ENCODE measurements at places on chromosomes 6 and 20. TPM values are rescaled to one million over a fixed set of nuclear protein-coding genes. Genes with fewer than 3 reads are reported as not detected.

GRCh38 chr6:134346932-134347545, 29.1 kb upstream of the SGK1 start:
- DNase-seq = no peak

DNA sequence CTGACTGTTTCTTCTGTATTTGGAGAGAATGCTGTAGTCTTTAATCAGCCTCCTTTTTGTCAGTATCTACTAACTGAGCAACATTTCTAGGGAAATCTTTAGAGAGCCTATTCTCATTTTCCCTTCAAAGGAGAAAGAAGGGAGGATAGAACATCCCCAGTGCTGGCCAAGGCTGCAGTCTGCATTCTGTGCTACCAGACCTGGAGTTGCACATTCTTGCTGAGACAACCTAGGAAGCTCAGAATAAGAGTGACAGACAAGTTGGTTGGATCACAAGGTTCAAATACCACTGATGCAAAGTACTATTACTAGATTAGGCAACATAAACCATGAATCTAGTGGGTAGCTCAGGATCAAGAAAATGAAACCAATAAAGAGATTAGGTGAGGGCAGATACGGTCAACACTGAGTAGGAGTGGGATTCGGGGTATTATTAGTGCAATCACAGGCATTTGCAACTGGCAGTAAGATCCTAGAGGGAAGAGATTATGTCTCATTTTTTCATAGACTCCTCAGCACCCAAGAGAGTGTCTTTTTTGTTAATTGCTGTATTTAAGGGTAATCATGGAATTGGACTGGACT, 213.5 kb upstream of the FAM83B start:
- no peak for DNase-seq

The NFATC2 gene
- total RNA-seq = 2.3 TPM

GRCh38 chr6:11869672-11870340, 91.2 kb upstream of the ADTRP start:
- DNase-seq = peak; percentile 73

DNA sequence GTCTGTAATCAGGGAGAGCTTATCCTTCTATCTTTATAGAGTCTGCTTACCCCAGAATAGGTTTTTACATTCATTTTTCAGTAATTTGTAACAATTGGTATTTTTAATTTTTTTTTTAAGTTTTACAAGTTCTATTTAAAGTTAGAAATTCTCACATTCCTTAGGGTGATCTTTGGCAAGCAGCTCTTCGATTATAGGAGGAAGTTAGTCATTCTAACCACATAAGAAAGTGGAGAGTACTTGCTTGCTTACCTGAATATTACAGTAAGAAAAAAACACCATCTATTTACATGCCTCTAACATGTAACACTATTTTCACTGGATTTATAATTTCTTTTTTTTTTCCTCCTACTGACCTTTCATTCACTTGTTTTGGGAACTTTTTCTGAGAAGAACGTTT, 6.7 kb downstream of the TSHZ2 start:
- no peak for DNase-seq

The ZNF184 gene
- total RNA-seq = 4.1 TPM

DNA sequence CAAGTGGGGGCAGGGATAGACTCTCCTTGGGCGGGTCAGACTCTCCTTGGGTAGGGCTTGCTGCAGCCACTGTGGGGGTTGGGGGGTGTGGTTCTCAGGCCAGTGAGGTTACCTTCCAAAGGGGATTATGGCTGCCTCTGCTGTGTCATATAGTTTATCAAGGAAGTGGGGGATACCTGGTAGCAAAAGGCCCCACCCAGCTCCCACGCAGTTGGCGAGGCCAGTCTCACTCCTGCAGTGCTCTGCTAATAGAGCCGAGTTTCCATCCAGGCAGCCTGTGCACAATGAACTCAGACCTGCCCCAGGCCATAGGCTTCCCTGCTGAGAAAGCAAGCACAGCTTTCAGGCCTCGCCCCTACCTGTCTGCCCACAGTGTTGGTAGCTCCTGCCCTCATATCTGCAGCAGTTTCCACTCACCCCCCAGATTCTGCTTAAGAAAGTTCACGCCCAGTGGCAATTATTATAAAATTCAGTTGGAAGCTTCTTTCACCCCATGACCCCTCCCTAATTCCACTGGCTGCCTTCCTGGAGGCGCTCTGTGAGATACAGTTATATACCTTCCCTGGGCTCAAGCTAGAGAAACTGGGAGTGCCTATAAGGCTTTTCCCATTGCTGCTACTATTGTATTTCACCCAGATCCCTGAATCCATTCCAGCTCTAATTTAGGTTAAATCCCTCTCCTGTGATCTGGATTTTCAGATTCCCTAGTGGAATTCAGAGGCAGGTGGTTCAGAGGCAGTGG, 56.1 kb downstream of the HDDC2 start:
- no peak for DNase-seq

The TP53TG5 gene
- total RNA-seq = 2.1 TPM

GRCh38 chr6:130755368-130756034, 71.7 kb upstream of the SMLR1 start:
- no peak for DNase-seq

The MAPK14 gene
- 27.3 TPM for total RNA-seq
